Endodermal cell (in vitro differentiated cells): ENCODE measurements at places on chromosomes 3 and 15. TPM values are rescaled to one million over a fixed set of nuclear protein-coding genes. Genes with fewer than 3 reads are reported as not detected.

CACNA2D2 gene
- total RNA-seq, result 14.9 and 17.6 TPM in 2 replicates

IDH3A gene
- 43.2 and 44.8 TPM in 2 replicates for total RNA-seq

- H3K4me1 ChIP-seq, result no peaks in the 10 kb centered on the region
- no peaks in the 10 kb centered on the region for H3K27me3 ChIP-seq
- no peak for DNase-seq
- no peaks in the 10 kb centered on the region for H3K36me3 ChIP-seq
Observed at GRCh38 chr15:95958382-95958781, 372.1 kb upstream of the NR2F2 start.

- H3K4me3 ChIP-seq, result no peak overlapping the region
- no peaks in the 10 kb centered on the region for H3K27me3 ChIP-seq
- H3K4me1 ChIP-seq, result no peaks in the 10 kb centered on the region
- H3K27ac ChIP-seq, result no peak overlapping the region
Observed at GRCh38 chr15:27483124-27483523, 512.1 kb downstream of the GABRG3 start.

DNA sequence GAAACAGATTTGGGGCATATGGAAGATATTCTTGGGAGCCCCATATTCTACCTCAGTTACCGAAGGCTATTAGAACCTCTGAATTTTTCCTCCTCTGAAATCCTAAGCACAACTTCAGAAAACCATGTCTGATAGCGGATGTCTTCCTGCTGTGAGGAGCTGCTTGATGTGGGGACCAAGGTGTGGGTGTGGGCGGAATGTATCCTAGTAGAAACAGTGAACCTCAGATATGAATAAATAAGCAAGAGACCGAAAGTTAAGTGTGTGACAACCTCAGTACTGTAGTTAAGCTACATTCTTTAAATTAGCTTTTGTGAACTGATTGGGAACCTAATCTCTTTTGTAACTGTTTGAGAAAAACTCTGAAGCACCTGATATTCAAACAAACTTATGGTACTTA, 46.9 kb downstream of the SENP2 start:
- H3K27ac ChIP-seq, result no peak overlapping the region
- no peak for DNase-seq
- H3K4me1 ChIP-seq, result peaks cover 5% of the 10 kb centered on the region
- no peak overlapping the region for H3K4me3 ChIP-seq
